T-helper 2 cell treated with Interferon-gamma antibody and Interleukin-4, amounts not matched to agents 5 μg/mL and 100 μg/mL, for 36 hours (primary cell): ENCODE measurements at places on chromosomes 2 and 18.

- no peak for DNase-seq
Observed at GRCh38 chr18:2331491-2331890, 239.8 kb downstream of the METTL4 start.

- DNase-seq, result no peak
Observed at GRCh38 chr2:64989982-64990614, 899 bp downstream of the SLC1A4 start.

- DNase-seq, result no peak
Observed at GRCh38 chr2:38254796-38255195, 122.3 kb downstream of the ATL2 start.

DNA sequence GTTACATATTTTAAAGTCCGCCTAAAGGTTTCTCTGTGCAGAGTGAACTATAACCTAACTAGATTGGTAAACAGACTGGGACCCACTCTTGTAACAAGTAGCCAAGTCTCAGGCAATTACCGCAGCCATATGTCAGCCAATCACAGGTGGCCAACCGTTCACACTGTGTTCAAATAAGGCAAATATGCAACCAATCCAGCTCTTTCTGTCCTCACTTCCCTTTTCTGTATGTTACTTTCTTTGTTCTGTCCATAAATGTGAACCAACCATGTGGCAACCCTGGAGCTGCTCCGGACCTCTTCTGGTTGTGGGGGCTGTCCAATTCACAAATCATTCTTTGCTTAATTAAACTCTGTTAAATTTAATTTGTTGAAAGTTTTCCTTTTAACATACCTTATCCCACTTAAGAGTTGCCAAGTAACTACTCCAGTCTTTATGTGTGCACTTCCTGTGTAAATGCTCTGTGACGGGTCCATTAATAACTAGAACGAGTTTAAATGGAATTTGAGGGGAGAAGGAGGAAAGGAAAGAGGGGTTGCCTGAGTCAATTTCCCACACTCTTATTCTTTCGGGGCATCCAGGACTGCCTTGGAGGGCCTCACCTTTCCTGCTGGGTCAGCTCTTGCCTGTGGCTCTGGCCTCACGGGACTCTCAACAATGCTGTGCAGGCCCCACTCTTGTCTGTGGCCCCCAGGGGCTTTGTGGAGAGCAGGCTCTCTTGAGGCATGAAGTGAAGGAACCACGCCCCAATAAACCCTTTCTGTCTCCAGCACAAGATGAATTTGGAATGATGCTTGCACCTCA, 6.6 kb upstream of the RPL37A start:
- no peak for DNase-seq

GRCh38 chr18:61398961-61399705, 65.9 kb downstream of the CDH20 start:
- no peak for DNase-seq

DNA sequence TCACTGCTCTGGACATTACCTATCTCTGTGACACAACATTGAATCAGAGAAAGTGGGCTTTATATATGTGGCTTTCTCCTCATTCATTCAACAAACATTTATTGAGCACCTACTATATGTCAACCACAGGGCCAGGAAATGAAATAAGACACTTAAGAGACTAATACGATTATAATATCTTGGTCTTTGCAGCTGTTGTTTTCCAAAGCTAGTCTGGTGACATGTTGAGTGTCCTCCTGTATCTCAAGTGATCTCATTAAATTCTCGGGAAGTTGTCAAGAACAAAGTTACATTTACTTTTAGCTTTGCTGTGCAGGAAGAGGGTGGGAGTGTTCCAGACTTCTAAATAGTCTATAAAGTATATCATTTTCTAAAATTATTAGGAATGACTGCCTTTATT, 164.6 kb upstream of the SP5 start:
- no peak for DNase-seq

DNA sequence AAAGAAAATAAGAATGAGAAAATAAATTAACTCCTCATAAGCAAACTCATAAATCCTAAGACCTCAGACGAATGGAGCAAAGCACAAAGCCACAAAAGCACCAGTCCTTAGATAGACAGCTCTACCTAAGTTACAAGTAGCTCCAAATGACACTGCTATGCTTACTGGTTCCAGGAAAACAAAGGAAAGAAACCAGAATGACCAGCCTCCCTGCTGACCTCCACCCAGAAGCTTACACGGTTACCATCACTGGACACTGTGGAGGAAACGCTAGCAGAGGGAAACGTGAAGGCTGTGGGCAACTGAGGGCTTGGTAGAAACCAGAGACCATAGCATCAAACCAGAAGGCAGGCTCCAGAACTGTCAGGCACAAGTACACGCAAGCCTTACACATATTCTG, 67.8 kb downstream of the STK39 start:
- no peak for DNase-seq

GRCh38 chr2:59276917-59277316, 1035.8 kb upstream of the FANCL start:
- DNase-seq, result no peak

DNA sequence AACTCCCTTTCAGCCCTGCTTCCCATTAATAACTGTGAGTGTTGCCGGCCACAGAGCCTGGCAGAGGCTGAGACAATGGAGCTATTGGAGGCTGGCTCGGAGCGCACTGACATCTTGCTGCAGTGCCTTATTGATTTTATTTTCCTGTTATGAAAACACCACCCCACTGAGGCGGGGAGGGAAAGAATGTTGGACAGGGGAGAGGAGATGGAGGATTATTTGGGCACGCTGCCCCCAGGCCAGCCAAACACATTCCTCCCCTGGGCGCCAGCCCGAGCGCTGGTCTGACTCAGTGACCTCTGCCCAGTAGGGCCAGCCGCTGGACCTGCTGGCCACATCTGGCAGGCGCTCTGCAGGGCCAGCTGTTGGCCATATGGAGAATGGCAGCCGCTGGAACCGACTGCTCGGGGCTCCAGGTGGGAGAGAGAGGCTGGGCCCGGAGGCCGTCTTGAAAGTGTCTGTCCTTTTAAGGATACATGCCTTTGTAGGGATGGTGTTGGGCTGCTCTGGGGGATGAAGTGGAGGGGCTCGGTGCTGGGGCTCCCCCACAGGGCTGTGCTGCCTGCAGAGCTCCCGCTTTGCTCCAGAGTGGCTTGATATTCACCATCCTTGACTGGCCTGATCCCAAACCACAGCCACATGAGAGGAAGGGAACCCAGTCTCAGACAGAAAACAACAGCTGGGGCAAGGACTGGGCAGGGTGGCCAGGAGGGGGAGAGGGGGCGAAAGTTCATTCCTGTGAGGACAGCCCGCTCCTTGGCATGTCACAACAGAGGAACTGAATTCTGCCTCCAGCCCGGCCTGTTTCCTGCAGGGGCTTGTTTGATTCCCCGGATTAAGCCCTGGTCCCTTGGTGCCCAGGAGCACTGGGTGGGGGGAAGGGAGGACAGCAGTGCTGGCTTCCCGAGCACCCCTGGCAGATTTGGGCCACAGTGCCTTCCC, 179.0 kb downstream of the KLHL29 start:
- DNase-seq, result no peak

DNA sequence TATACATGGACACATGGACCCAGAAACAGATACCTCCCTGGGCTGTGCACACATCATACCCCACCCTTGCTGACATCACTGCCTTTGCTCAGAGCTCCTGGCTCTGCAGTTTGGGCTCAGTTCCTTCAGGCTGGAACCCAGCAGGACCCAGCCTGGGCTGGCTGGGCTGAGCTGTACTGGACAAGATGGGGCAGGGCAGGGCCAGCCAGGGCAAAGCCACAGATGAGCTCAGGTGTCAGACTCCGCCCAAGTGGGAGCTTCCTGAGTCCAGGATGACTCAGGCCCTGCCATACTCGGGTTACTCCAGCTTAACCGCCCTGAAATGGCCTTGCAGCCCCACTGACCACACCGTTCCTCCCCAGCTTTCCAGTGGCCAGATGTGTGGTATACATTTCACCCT, 284.9 kb downstream of the OSR1 start:
- DNase-seq, result no peak

DNA sequence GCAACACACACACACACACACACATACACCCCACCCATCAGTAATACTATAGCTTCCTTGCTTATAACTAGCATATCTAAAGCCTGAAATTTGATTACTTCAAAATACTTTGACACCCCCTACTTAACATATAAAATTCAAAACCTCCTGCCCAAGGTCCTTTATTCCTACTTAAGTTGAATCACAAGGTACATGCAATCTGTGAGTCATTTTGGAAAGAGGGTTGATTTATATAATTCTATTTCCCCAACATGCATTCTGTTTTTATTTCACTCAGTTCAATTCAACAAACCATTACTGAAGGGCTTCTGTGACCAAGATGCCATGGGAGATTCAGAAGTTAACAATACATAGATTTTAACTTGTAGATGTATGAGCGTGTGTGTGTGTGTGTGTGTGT, 420.7 kb downstream of the METTL4 start:
- DNase-seq, result no peak

GRCh38 chr2:187526792-187527191, 27.4 kb downstream of the TFPI start:
- DNase-seq, result no peak

- DNase-seq, result no peak
Observed at GRCh38 chr2:203225423-203226039, 13.3 kb upstream of the CYP20A1 start.

- DNase-seq, result peak; percentile 51
Observed at GRCh38 chr18:48446582-48447225, 37.5 kb upstream of the ZBTB7C start.

- no peak for DNase-seq
Observed at GRCh38 chr2:71611247-71611646, 157.9 kb downstream of the DYSF start.

GRCh38 chr2:203750346-203751068, 44.1 kb downstream of the CD28 start:
- DNase-seq, result no peak

DNA sequence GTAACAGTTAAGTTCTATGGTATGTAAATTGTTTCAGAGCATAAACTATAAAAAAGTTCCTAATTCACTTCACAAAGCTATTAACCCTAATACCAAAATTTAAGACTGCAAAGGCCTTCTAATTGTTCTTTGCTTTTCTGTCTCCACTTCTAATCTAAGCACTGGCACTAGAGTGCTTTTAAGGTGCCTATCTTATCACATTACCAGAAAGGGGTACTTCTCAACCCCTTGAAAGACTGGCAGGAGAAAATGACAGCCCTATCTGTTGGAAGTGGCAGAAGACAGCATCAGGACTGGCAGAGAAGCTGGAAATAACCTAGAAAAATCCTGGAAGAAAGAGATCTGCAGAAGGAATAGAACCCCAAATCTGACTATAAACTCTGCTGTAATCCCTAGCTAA, 10.3 kb downstream of the CNRIP1 start:
- DNase-seq, result no peak

- DNase-seq, result no peak
Observed at GRCh38 chr18:48335829-48336228, 73.4 kb downstream of the ZBTB7C start.

DNA sequence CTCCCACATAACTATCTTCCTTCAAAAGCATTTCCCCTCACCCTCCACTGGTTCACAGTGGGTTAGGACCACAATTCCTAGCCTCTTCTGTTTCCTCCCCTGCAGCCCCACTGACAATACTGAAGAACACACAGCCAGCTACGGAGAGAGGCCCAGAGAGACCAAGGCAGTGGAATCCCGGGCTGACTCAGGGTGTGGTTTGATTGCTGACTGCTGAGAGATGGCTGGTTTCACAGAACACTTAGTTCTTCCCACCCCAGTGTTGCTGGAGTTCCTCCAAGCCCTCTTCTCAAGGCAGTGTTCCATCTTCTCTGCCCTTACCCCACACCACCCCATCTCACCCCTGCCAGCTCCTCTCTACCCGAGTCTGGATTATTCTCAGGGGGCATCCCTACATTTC, 43.3 kb upstream of the ZFP36L2 start:
- DNase-seq, result no peak

GRCh38 chr2:65663831-65664407, 231.5 kb upstream of the SPRED2 start:
- DNase-seq, result no peak

DNA sequence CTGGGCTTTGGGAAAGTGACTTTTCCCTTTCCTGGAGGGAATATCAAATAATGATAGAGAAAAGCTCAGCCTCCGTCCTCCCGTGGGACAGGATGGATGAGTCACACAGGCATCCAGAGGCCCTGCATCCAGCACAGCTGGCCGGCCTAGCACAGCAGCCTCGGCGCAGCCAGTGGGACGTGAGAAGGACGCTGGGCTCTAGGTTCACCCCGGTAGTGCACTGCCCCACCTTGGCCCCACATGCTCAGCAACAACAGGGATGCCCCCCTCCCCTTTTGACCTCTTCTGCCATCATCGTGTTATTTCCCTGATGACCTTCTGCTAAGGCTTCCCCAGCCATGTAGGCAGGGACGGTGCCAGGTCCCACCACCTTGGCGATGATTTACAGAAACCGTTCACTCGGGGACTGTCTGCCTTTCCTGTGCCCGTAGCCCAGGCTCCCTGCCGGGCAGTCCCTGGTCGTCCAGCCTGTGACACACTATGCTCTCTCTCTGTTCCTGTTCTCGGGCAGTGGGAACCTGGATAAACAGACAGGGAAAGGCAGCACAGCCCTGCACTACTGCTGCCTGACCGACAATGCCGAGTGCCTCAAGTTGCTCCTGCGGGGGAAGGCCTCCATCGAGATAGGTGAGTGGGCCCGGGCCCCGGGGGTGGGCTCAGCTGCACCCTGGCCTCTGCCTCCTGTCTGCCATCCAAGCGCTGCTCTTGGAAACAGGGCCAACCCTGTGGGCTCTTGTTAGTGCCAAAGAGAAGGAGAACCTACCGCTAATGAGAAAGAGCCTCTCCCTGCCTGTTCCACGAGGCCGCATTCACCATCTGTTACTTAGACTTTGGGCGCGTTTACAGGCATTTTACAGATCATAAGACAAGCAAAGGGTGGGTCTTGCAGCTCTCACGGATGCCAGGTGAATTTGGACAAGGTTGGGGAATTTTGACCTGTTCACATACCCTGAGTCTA, 44.6 kb downstream of the ITGB1BP1 start:
- DNase-seq, result no peak

GRCh38 chr2:52342458-52342857, 1310.5 kb upstream of the NRXN1 start:
- DNase-seq, result no peak

DNA sequence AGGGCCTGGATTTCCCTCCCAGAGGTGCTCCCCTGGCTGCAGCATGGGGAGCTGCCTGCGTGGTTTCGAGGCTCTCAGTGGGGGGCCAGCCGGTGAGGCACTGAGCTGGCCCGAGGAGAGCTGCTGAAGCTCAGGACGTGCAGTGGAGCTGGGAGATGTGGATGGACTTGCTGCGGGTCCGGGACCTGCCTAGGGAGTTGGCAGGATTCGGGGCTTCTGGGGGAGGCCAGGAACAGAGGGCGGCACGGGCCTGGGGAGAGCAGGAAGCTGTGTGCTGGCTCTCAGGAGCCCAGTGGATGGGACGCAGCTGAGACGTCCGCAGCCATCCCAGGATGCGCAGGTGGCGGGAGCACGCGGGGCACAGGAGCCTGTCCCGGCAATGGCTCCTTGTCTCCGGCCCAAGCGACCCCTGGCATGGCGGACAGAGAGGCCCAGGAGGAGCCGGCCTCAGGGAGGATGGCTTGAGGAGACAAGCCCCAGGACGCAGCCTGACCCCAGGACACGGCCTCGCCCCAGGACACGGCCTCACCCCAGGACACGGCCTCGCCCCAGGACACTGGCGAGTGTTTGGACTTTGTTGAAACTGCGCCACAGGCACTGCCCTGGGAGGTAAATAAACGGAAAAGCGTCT, 116.1 kb downstream of the NFATC1 start:
- no peak for DNase-seq
